Kidney epithelial cell (primary cell): ENCODE measurements at places on chromosomes 3 and 15. TPM values are rescaled to one million over a fixed set of nuclear protein-coding genes. Genes with fewer than 3 reads are reported as not detected.

- DNase-seq: no peak
Measured at GRCh38 chr3:130342821-130343661, 2.4 kb upstream of the COL6A5 start.

GRCh38 chr3:88005066-88005465 lies 53.7 kb downstream of the CGGBP1 start:
- DNase-seq: peak; percentile 9

DNA sequence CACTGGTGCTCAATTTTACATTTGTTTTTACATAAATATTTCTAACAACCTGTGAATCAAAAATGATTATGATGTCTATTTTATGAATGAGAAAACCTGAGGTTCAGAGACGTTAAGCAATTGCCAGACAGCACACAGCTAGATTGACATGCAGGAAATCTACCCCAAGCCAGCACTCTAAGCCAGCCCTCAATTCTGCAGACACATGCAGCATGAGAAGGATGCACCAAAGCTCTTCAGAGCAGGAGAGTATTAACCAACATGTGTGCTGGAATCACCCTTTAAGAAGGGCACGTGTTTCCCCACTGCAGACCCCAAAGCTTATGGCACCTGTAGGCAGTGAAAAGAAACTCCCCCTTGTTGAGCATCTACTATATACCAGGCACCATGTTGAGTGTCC lies 126.1 kb upstream of the ARHGEF3 start:
- no peak for DNase-seq

DNA sequence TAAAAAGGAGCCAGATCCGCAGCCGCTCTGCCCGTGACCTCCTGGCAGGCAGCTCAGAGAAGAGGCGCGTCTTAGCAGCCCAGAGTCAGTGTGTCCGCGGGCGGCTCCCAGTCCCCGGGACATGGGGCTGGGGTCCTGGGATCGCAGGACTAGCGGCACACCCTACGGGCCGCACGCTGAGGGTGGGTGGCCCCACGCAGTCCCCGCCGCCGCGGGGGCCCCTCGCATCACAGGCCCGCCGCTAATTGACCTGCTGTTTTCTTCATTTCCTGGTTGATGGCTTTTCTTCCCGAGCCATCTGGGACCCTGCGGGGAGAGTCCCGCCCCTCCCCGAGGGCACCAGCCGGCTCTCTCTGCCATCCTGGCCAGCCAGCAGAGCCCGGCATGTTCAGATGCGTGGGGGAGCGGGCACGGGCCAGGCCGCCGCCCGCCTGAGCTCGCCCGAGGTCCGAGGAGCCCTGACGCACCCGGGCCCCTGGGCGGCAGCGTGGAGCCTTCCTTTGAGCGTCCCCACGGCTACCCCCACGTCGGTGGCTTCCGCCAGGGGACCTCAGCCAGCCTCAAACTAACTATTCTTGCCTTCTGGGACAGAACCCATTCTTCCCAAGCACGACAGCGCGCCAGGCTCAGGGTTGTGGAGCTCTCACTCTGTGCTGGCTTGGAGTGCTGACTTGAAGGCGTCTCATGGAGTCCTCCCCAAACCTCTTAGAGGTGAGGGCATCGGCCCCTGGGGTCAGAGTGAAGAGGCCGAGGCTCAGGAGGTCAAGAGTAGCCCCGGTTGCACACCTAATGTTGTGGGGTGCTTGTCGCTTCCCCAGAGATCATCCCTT lies 34.6 kb upstream of the CACNA2D3 start:
- DNase-seq: no peak

- DNase-seq: no peak
Measured at GRCh38 chr3:55294557-55294956, 192.5 kb downstream of the WNT5A start.

- DNase-seq: no peak
Measured at GRCh38 chr15:39854161-39854560, 65.9 kb downstream of the GPR176 start.

The SAXO2 gene
- total RNA-seq: 0.79 and 0.96 TPM in 2 replicates

The NR2E3 gene
- not detected in 2 replicates for total RNA-seq

The RIOX2 gene
- 21.5 and 22.0 TPM in 2 replicates for total RNA-seq
